ENCODE measurements at places on chromosomes 11 and 22.

- DNase-seq = no peak
Observed at GRCh38 chr11:112538534-112539280, 278.0 kb upstream of the PLET1 start.

DNA sequence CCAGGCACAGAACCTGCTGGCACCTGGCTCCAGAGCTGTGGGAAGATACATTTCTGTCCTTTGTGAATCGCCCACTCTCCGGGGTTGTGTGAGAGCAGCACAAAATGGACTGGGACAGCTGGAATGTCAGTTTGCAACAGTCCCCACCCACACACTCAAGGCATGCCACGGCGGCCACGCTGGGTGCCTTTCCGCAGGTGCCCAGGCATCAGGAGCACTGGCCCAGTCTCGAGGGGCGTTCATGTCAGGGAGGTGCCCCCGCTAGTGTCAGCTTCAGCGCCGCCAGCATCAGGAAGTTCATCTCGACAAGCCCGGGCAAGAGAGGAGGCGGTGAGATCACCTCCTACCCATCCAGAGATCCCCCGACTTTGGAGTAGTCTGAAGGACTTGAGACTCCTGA lies 2.1 kb downstream of the TP53AIP1 start:
- DNase-seq = no peak

- peak; percentile 13 for DNase-seq
Observed at GRCh38 chr22:38267086-38267485, 5.7 kb downstream of the TMEM184B start.

DNA sequence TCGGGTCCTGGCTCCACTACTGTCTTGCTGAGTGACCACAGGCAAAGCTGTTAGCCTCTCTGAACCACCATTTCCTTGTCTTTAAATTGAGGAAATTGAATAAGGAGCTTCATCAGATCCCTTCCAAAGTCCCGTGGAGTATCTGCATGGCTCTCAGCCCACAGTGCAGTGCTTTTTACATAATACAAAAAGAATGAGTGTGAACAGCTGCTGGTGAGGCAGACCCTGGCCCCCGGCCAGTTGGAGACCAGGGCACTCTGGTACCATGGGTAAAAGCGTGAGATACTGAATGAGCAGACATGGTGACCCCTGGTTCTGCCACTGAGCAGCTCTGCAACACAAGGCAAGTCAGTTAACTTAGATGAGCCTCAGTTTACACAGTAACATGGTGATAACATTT lies 86.8 kb downstream of the GALNT18 start:
- DNase-seq = no peak

- DNase-seq = peak; percentile 33
Observed at GRCh38 chr11:65558002-65558929, at the start of gene LTBP3. Gene LTBP3 (minus strand): TSS chr11:65558359. CDS start chr11:65557959, 400 bp downstream.

GRCh38 chr22:44578110-44578457 lies 80.1 kb upstream of the RTL6 start:
- DNase-seq = no peak

- DNase-seq = no peak
Observed at GRCh38 chr11:95338430-95338991, 107.5 kb upstream of the SESN3 start.

Measured in stimulated activated CD4-positive, alpha-beta T cell treated with anti-CD3 and anti-CD28 coated beads, Interleukin-15, amount 100 ng/mL, for 1 hour (primary cell).